ENCODE measurements at places on chromosomes 3 and 15. TPM values are rescaled to one million over a fixed set of nuclear protein-coding genes. Genes with fewer than 3 reads are reported as not detected.

- H3K4me1 ChIP-seq: peaks cover 44% of the 10 kb centered on the region
- peak overlapping the region; percentile 19 for H3K27ac ChIP-seq
- no peak for DNase-seq
- H3K4me3 ChIP-seq: no peak overlapping the region
These were observed 22.0 kb upstream of the ATP13A3 start for GRCh38 chr3:194508491-194509453.

The KLF15 gene
- total RNA-seq: 30.9 TPM

- H3K27ac ChIP-seq: no peak overlapping the region
- no peak overlapping the region for H3K4me3 ChIP-seq
- no peaks in the 10 kb centered on the region for H3K27me3 ChIP-seq
- DNase-seq: no peak
- H3K4me1 ChIP-seq: no peaks in the 10 kb centered on the region
These were observed 15.7 kb downstream of the FAM81A start for GRCh38 chr15:59453474-59454215.

- no peaks in the 10 kb centered on the region for H3K36me3 ChIP-seq
- H3K4me3 ChIP-seq: no peak overlapping the region
- no peaks in the 10 kb centered on the region for H3K27me3 ChIP-seq
- no peak for DNase-seq
- H3K27ac ChIP-seq: no peak overlapping the region
These were observed 1119.0 kb downstream of the NAALADL2 start for GRCh38 chr3:175977968-175978752.

DNA sequence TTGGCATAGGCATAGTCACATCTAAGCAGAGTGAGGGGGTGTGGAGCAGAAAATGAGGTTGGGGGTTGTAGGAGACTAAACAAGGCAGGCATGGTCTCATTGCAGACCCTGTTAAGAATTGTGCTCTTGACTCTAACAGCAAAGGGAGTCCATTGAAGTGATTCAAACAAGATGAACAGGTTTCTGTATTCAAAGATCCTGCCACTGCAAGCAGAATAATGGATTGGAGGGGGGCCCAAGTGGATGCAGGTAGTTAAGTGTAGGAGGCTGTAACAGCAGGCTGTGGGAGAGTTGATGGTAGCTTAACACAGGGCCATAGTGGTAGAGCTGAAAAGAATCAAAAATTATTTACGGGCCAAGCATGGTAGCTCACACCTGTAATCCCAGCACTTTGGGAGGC lies 34.4 kb downstream of the CASR start:
- H3K36me3 ChIP-seq: no peaks in the 10 kb centered on the region
- H3K27ac ChIP-seq: no peak overlapping the region
- no peak overlapping the region for H3K4me3 ChIP-seq
- no peak for DNase-seq
- H3K27me3 ChIP-seq: no peaks in the 10 kb centered on the region

GRCh38 chr15:29285386-29285785 lies 15.8 kb upstream of the NSMCE3 start:
- no peaks in the 10 kb centered on the region for H3K36me3 ChIP-seq
- no peak overlapping the region for H3K4me3 ChIP-seq
- no peak for DNase-seq
- H3K27ac ChIP-seq: no peak overlapping the region
- no peaks in the 10 kb centered on the region for H3K4me1 ChIP-seq

- no peaks in the 10 kb centered on the region for H3K36me3 ChIP-seq
- no peak overlapping the region for H3K27ac ChIP-seq
- no peaks in the 10 kb centered on the region for H3K27me3 ChIP-seq
- no peak overlapping the region for H3K4me3 ChIP-seq
- peaks cover 11% of the 10 kb centered on the region for H3K4me1 ChIP-seq
These were observed 109.6 kb upstream of the LMOD3 start for GRCh38 chr3:69231929-69232440.

All from thyroid gland (tissue), 4 donors.